NCI-H1930 (cell line): ENCODE measurements at places on chromosomes 5 and 9.

- DNase-seq, result no peak
These were observed 63.4 kb downstream of the ANKRD33B start for GRCh38 chr5:10627160-10627701.

GRCh38 chr9:16131264-16131663, 578.4 kb downstream of the CCDC171 start:
- no peak for DNase-seq

DNA sequence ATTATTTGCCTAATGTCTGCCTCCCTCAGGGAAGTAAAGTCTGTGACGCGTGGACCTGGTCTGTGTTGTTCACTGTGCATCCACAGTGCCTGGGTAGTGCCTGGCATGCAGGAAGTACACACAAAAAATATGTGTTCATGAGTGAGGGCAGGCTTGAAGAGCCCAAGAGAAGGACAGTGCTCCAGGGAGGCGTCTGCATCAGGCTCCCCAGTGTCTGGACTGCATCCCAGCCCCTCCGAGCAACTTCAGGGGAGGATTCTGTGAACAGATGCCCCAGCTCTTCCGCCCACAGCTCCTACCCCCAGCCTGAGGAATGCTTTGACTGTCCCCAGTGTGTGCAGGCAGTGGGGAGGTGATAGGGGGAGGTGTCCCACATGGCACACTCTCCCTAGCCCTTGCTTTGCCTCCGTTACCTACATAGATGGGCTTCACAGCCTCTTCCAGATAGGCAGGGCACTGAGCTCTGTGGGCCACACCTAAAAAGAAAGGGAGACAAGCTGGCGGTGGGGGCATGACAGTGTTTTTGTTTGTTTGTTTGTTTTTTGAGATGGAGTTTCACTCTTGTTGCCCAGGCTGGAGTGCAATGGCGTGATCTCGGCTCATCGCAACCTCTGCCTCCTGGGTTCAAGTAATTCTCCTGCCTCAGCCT, 25.4 kb downstream of the IRF1 start:
- DNase-seq, result no peak

DNA sequence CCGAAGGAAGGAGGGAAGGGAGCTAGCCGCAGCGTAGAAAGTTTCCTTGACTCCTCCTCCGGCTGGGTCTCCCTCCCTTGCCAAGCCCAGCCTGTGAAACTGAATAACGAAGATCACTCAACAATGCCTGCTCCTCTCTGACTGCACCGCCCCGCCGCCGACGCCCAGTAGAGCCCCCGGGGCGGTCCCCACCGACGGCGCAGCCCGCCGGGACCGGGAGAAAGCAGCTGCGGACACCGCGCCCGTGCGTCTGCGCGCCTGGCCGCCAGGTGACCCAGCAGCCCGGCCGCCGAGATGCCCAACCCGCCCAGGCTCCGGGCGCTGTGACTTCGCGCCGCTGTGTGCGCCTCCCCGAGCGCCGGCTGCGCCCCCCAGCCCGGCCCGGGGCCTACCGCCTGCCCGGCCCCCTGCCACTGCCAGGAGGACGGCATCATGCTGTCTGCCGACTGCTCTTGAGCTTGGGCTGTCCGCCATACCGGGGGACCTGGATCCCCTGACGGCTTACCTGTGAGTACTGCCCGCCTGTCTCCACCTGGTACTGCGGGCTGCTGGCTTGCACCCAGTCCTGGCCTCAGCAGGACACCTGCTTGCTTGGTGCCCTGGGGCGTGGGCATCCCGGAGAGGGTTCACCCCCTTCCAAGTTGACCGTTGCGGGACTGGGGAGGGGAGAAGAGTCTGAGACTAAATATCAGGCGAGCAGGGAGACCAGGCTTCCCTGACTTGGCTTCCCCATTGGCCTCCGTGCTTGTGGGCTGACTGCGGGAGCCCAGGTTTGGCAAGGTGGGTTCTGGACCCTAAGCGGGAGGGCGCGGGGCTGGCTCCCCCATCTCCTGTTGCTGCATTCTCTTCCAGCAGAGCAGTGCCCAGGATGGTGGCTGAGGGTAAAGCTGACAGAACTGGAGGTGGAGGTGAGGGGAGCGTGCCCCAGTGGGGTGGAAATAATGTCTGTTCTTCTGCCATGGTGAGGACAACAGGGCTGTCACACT, 26.2 kb upstream of the SPTLC1 start:
- DNase-seq, result no peak

- DNase-seq, result no peak
These were observed 55.0 kb downstream of the MEF2C start for GRCh38 chr5:88827997-88828396.

DNA sequence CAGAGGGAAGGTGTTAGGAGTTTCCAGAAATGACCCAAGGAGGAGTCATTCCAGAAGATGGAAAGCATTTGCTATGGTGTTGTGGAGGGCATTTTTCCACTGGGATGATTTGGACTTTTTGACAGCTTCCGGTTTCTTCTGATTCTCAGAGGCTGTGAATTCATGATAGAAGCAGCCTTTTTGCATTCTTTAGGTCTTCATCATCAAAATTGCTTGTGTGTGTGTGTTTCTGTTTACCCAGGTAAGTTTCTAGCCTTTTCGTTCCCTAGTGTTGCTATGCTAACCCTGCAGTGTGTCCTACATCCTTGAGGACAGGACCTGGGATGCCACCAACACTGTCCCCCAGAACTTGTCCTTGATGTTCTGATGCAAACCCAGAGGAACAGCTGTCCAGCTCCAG, 19.6 kb downstream of the IRX1 start:
- DNase-seq, result no peak

GRCh38 chr5:125043781-125044391, 297.4 kb upstream of the ZNF608 start:
- no peak for DNase-seq

- DNase-seq, result no peak
These were observed 327.2 kb upstream of the NREP start for GRCh38 chr5:112084149-112084548.

DNA sequence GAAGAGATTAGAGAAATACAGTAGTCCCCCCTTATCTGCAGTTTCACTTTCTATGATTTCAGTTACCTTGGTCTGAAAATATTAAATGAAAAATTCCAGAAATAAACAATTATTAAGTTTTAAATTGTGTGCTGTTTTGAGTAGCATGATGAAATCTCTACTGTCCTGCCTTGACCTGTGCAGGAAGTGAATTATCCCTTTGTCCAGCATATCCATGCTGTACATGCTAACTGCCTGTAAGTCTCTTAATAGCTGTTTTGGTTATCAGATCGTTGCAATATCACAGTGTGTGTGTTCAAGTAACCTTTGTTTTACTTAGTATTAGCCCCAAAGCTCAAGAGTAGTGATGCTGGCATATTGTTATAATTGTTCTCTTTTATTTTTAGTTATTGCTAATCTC, 11.2 kb upstream of the JAK2 start:
- no peak for DNase-seq
